GM13977 (cell line): ENCODE measurements at places on chromosomes 1 and 21.

GRCh38 chr1:208179263-208179816 is 64.8 kb downstream of the PLXNA2 start:
- DNase-seq = no peak

- no peak for DNase-seq
Observed at GRCh38 chr1:79692519-79692918, 686.0 kb upstream of the ADGRL4 start.

- DNase-seq = peak; percentile 35
Observed at GRCh38 chr1:228691926-228692325, 43.4 kb upstream of the RHOU start.

DNA sequence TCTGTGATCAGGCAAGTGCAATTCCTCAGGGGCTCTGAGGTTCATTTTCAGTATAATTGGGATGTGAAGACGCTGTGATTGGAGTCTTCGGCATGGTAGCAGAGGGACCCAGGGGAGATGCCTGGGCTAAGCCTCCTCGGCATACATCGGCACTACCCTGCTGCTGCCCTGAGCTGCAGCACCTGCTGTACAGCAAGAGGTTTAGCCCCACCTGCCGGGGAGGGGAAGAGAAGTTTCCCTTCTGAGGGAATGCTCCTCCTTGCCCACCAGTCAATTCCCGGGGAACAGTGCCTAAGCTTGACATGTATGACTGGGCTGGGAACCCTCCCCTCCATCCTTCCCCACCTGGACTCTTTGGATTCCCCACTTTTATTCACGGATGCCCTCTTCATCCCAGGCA is 24.9 kb downstream of the CNIH3 start:
- DNase-seq = no peak

- DNase-seq = no peak
Observed at GRCh38 chr1:219085082-219085481, 88.6 kb upstream of the LYPLAL1 start.

DNA sequence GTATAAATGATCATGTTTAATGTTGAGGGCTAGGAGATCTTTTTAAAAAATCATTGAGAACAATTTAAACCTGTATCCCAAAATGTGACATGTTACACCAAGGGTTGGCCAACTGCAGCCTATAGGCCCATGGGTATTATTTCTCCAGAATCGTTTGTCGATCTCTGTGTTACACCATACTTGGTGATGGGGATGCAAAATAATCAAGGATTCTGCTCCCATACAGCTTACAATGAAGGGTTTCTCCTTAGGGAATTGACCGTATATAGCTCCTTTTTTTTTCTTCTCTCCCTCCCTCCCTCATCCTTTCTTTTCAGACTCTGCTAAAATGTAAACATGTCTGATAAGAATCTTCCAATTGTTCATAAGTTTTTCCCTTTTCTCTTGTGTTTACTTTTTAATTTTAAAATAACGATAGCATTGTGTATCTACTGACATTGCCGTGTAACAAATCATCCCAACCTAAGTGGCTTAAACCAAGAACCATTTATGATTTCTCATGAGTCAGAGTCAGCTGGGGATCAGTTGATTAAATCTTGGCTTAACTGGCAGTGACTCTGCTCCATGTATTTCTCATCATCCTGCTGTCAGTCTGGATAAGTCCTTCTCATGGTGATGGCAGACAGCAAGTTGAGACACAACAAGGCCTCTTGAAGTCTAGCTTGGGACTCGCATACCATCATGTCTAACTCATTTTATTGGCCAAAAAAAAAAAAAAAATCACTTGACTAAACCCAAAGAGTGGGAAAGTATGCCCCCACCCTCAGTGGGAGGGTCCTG is 48.0 kb downstream of the MARK1 start:
- no peak for DNase-seq

DNA sequence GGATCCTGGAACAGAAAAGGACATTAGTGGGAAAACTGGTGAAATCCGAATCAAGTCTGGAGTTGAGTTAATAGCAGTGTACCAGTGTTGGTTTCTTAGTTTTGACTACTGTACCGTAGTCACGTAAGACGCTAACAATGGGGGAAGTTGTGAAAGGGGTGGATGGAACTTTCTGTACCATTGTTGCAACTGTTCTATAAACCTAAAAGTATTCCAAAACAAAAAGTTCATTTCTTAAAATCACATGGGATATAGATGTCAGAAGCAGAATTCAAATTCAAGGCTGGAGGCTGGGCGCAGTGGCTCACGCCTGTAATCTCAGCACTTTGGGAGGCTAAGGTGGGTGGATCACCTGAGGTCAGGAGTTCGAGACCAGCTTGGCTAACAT is 16.9 kb downstream of the ARHGEF19 start:
- DNase-seq = no peak

DNA sequence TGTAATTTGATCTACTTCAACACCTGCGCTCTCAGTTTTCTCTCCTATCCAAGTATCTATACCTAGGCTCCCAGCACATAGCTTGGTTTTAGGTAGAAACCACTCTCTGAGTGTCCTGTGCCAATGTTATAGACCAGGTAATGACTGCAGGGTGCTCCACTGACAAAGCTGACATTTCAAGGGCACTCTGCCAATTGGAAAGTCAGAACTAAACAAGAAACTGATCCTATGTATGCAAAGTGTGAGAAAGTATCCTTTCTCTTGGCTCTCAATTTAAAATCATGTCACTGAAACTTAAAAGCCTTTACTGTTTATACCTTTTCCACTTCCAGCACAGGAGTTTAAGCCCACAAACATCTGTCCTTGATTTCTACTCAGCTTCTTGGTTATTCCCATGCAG is 45.0 kb upstream of the AIM2 start:
- DNase-seq = no peak

DNA sequence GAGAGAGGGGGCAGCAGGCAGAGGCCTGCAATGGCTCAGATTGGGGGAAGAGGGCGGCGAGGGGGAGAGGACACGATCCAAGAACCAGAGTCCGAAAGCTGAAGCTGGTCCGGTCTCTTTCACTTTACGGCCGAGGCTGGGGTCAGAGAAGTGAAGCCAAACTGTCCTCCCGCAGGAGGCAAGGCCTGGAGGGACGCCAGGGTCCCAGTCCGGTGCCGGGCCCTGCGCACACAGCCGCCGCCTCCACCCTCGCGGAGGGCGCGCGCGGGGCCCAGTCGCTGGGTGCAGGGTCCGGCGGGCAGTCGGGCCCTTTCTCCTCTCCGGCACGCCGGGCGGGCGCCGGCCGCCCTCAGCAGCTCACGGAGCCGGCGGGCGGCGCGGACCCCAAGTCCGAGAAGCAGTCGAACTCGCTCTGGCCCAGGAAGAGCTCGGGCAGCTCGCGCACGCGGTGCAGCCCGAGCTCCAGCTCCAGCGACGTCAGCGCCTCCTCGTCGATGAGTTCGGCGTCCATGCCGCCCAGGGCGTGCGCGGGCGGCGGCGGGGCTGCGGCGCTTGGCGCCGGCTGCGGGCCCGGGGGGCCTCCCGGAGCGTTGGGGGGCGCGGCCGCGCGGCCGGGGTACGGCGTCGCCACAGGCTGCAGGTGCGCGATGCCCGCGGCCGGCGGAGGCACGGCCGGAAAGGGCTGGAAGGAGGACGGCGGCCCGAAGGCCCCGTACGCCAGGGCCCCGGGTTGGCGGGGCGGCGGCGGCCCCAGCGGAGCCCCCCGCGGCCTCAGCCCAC is 749 bp downstream of the CITED4 start:
- peak; percentile 56 for DNase-seq

GRCh38 chr1:68151690-68152089 is 80.6 kb downstream of the WLS start:
- no peak for DNase-seq

DNA sequence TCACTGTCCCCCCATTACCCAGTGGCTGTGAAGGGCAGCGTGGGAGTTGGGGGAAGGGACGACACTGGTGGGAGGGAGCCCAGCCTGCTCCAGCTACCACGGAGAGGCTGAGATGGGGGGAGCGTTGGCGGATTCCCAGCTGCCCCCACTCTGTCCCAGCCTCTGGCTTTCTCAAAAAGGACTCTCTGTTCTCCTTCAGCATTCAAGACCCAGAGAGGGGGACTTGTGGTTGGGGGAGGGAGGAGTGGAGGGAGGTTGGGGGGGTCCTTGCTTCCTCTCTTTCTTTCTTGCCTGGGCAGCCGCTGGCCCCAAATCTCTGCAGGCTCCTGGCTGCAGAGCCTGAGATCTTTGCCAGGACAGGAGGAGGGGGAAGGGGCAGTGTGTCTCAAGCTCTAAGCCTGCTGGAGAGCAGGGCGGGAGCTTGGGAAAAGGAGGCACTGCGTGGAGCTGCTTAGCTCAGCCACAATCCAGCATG is 2.2 kb downstream of the ATP1A2 start:
- no peak for DNase-seq

- DNase-seq = no peak
Observed at GRCh38 chr1:207241164-207241934, 80.1 kb upstream of the CD55 start.

DNA sequence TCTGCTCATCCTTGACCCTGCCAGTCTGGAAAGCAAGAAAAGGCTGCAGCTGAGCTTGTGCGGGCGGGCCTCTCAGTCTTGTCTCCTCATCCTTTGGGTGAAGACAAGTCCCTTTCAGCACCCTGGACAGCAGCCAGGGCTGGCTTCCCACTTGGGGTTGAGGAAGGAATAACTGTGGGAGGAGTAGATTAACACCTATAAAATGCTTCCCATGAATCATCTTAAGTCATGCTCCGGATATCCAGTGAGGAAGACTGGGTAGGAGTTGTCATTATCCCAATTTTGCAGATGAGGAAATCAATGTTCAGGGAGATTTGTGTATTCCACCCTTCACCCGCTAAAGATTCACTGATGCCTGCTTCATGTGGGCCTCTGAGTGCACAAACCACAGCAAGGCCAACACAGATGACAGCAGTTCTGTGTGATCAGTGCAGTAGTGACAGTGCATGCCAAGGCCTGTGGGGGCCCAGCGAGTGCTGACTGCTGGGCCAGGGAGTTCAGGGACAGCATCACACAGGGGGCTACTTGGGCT is 20.1 kb upstream of the COL16A1 start:
- DNase-seq = peak; percentile 74

- peak; percentile 78 for DNase-seq
Observed at GRCh38 chr1:112808861-112809684, 93.9 kb upstream of the PPM1J start.

DNA sequence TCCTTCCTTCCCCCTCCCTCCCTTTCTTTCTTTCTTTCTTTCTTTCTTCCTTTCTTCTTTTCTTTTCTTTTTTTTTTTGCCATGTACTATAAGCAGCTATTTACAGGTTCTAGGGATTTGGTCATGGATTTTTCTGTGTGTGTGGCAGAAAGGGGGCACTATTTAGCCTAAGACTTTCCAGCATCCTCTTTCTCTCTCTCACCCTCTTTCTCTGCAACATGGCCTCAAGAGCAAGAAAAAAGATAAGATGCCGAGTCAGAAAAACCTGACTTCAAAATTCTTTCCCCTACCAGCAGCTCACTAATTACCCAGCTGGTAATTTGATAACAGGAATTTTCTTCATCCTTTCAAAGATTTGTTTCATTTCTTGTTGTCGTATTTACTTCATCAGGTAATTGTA is 458.3 kb upstream of the ADAMTS5 start:
- DNase-seq = no peak

- DNase-seq = no peak
Observed at GRCh38 chr1:46603481-46603857, 599 bp downstream of the MKNK1 start.

DNA sequence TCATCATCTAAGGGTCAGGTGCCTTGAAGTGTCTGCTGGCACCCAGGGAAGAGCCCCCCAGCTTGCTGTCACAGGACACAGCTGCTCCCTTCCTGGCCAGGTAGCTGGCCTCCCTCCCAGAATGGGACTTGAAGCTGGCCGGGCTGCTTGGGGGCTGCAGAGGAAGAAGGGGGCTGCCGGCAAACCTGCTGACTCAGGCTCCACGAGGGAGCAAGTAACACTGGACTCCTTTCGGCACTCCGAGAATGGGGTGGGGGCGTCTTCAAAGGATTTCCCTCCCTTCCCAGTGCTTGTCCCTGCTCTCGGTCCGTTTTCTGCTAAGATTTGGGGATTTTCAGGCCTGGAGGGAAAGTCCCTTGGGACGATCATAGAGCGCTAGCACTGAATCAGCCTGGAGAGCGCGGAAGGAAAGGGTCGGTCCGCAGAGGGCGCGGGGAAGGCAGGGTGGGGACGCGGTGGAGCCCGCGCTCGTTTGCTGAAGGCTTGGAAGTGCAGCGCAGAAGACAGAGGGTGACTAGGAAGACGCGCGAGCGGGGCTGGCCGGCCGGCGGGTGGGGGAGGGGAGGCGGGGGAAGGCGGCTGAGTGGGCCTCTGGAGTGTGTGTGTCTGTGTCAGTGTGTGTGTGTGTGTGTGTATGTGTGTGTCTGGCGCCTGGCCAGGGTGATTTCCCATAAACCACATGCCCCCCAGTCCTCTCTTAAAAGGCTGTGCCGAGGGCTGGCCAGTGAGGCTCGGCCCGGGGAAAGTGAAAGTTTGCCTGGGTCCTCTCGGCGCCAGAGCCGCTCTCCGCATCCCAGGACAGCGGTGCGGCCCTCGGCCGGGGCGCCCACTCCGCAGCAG is at the start of gene CSF1:
TSS of gene CSF1 (plus strand) at position 727 of the 840 bp plus-strand sequence. CDS start 175 bp downstream, outside the sequence.
- peak; percentile 83 for DNase-seq

- peak; percentile 42 for DNase-seq
Observed at GRCh38 chr1:31596737-31597097, 20.4 kb downstream of the TINAGL1 start.

- DNase-seq = no peak
Observed at GRCh38 chr21:44712203-44713028, 1.0 kb upstream of the TSPEAR start.

GRCh38 chr21:45118099-45118498 is 43.7 kb downstream of the ADARB1 start:
- no peak for DNase-seq

DNA sequence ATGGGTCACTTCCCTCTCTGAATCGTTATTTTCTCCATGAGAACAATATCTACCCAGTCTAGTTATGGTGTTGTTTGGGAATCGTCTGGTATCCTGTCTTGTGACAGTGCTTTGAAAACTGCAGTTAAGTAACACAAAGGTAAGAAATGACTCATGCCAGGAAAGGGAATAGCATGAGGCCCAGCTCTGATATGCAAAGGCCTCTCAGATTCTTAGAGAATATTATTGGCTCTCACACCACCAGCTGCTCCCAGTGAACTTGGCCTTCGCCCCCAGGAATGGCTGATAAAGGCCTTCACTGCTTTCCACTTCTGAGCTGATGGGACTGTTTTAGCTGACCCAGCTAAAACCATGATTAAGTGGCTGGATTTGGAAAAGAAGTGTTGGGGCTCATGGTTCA is 27.1 kb downstream of the NEK2 start:
- DNase-seq = no peak

- no peak for DNase-seq
Observed at GRCh38 chr1:206521694-206522402, 14.5 kb downstream of the RASSF5 start.

- DNase-seq = no peak
Observed at GRCh38 chr1:193774536-193775323, 588.3 kb upstream of the B3GALT2 start.

GRCh38 chr1:181310560-181310959 is 172.8 kb upstream of the CACNA1E start:
- no peak for DNase-seq

GRCh38 chr1:160781186-160781766 is 14.7 kb upstream of the LY9 start:
- no peak for DNase-seq

DNA sequence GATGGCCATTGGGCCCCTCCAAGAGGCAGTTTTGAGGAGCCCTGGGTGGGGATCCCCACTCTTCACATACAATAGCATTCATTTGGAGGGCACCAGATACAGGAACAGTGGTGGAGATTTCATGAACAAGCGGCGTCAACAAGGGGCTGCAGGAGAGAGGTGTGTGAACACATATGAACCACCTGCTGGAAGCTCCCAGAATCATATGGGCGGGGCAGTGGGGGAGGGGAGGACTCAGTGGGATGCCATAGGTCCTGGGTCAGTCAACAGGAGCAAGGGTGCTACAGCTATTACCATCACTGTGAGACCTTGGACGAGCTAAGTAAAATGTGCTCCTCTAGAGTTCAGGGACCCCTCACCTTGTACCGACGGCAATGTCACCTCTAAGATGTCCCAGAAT is 100.4 kb upstream of the IRF2BP2 start:
- no peak for DNase-seq
